ENCODE measurements at places on chromosomes 2 and 18. TPM values are rescaled to one million over a fixed set of nuclear protein-coding genes. Genes with fewer than 3 reads are reported as not detected.

GRCh38 chr18:48765053-48765452, 185.7 kb downstream of the SMAD7 start:
- no peak for DNase-seq

DNA sequence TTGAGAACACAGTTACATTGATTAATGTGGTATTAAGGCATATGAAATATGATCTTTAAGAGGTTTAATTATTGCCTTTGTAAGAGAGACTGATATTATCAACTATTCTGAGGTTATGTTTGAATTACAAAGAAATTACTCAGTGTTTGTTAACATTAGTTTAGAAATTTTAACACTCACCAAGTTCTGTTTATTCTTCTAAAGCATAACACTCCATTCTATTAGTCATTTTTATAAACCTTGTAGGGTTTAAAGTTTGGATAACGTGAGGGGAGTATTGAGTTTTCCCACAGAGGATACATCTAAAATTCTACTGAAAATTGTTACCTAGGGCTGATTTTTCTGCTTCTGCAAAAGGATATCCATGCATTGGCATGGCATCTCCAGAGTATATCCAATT, 7.7 kb downstream of the CCDC178 start:
- no peak for DNase-seq

GRCh38 chr2:85524336-85524908, 14.5 kb upstream of the MAT2A start:
- DNase-seq, result no peak

GRCh38 chr18:58491113-58491696, 137.7 kb downstream of the ALPK2 start:
- no peak for DNase-seq

SLC30A3 gene
- 0.67 TPM for total RNA-seq

GRCh38 chr18:28485918-28486317, 309.0 kb upstream of the CDH2 start:
- no peak for DNase-seq

DNA sequence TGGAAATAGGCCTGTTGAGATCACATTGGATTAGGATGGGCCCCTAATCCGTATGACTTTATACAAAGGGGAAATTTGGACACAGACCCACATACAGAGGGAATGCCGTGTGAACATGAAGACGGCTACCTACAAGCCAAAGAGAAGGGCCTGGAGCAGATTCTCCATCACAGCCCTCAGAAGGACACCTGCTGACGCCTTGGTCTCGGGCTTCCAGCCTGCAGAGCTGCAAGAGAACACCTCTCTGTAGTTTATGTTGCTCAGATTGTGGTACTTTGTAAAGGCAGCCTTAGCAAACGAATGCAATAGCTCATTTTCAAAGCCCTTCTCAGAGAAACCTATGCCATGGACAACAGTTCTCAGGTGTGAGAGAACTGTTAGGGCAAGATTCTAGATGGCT, 86.1 kb downstream of the LONRF2 start:
- DNase-seq, result no peak

GRCh38 chr2:136175868-136176267, 57.9 kb upstream of the CXCR4 start:
- DNase-seq, result no peak

L3MBTL4 gene
- total RNA-seq, result 0.10 TPM

- DNase-seq, result no peak
These were observed 379.4 kb downstream of the SETBP1 start for GRCh38 chr18:45060102-45060501.

DNA sequence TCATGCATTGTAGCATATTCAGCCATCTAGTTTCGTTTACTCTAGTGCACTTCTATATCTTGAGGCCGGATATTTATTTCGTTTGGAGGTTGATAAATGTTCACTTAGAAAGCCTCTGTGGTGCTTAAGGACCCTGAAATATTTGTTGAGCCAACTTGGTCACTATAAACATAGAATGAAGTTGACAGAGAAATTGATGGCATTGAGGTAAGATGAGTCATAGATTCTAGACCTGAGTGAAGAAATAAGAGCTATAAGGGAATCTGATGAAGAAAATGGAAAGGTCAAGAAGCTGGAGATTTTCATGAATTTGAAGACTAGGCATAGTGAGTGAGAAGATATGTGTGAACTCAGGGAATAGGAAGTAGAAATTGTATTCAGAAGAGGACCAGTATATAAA, 35.9 kb downstream of the EPC2 start:
- no peak for DNase-seq

MTCL1 gene
- total RNA-seq, result 0.31 TPM

CFC1 gene
- not detected for total RNA-seq

DNA sequence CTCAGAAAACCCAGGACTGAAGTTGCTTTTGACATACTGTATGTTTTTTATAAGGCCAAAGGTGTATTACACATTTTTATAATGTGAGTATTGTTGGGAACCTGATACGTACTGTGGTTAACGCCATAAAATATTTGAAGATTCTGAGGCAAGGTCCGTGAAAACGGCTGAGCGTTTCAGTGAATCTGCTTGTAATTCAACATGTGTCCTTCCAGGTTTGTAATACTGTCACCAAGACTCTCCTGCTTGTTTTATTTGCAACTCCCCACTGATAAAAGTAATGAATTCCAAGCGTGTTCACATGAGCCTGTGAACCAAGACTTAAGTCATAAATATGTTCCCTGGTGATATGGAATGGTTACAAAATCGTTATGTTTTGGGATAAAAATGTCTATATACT, 23.9 kb upstream of the FRZB start:
- DNase-seq, result no peak

Measured in activated naive CD4-positive, alpha-beta T cell treated with anti-CD3 and anti-CD28 coated beads for 36 hours (primary cell).